GM23338 (cell line): ENCODE measurements at places on chromosomes 1 and 21. TPM values are rescaled to one million over a fixed set of nuclear protein-coding genes. Genes with fewer than 3 reads are reported as not detected.
A peak's percentile ranks its signal among the peaks of the same experiment; 100 is the strongest.

- DNase-seq = peak; percentile 2
Observed at GRCh38 chr21:24014381-24014780, 1592.9 kb downstream of the MRPL39 start.

DNA sequence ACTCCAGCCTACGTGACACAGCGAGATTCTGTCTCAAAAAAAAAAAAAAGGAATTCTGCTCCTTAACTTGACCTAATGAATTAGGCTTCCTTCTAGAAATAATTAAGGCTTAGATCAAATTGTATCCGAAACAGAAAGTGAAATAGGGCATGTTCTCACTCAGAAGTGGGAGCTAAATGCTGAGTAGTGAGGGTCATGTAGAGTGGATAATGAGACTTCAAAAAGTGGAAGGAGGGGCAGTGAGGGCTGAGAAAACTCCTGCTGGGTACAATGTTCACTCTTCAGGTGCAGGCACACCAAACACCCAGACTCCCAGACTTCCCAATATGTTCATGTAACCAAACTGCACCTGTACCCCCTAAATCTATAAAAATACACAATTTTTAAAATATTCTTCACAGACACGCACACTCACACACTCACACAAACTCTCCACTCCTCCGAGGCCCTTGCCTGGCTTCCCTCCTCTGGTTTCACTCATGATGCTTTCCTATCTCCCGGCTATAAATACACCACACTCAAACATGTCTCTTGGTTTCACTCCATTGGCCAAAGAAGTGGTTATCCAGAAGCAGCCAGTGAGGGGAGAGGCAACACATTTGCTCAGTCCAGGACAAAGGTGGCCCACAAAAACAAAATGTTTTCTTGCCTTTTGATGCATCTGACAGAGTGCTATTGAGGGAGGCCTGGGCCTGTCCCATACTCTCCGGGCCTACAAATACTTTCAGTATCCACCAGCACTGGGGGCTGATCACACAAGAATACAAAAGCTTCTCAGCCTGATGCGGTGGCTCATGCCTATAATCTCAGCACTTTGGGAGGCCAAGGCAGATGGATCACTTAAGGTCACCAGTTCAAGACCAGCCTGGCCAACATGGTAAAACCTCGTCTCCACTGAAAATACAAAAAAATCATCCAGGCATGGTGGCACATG lies 249.2 kb downstream of the TOMM20 start:
- DNase-seq = no peak

HSD3B1 gene
- total RNA-seq = not detected in 2 replicates

KLHDC9 gene
- total RNA-seq = 5.6 and 6.3 TPM in 2 replicates

GREM2 gene
- total RNA-seq = 0.12 and 0.21 TPM in 2 replicates

PLA2G2A gene
- 0.97 TPM in 1 of 2 replicates, not detected in the other for total RNA-seq
